Adrenal gland (tissue), 19 donors: ENCODE measurements at places on chromosomes 3 and 15.
A peak's percentile ranks its signal among the peaks of the same experiment; 100 is the strongest.

DNA sequence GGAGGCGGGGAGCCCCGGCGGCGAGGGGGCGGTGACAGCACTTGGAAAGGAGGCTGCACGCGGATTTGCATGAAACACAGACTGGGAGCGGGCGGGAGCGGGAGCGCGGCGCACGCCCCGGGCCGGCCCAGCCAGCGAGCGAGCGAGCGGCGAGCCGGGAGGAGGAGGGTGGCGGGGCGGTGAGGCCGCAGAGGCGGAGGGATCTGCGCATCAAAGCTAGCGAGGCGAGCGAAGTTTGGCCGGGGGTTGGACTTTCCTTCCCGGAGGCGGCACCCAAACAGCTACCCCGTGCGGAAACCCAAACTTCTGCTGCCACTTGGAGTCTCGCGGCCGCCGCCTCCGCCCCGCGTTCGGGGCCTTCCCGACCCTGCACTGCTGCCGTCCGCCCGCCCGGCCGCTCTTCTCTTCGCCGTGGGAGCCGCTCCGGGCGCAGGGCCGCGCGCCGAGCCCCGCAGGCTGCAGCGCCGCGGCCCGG, at the start of gene SMAD3:
TSS of gene SMAD3 (plus strand) at position 72 of the 475 bp plus-strand sequence. CDS start 553 bp downstream, outside the sequence.
- DNase-seq, result peak; percentile 91

- no peak for DNase-seq
Observed at GRCh38 chr15:74517096-74517495, 23.9 kb upstream of the ARID3B start.

DNA sequence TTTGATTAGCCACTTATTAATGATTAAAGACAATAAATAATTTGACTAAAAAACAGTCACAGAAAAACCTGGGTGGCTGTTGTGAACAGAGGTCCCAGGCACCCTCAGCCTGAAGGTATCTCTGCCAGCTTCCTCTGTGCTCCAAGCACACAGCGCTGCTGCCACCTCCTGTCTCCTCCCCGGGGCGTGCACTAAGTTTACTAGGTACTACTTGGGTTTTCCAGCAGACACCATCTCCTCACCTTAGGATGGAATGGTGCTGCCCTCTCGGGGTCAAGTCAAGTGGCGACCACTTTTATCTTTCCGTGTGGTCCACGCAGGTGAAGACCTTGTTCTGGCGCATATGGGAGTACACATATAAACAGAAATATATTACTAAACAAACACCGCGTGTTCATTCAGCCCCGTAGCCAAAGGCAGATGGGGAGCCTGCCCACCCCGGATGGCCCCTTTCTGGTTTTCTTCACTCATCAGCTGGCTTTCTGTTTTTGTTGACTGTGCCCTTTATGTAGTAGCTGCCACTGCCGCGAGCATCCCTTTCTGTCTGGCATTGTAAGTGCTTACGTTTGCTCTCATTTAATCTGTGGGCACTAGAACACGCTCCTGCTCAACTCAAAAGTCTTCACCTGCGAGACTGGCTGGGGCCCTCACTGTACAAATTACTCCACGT, 128.0 kb downstream of the LRIG1 start:
- DNase-seq, result no peak

DNA sequence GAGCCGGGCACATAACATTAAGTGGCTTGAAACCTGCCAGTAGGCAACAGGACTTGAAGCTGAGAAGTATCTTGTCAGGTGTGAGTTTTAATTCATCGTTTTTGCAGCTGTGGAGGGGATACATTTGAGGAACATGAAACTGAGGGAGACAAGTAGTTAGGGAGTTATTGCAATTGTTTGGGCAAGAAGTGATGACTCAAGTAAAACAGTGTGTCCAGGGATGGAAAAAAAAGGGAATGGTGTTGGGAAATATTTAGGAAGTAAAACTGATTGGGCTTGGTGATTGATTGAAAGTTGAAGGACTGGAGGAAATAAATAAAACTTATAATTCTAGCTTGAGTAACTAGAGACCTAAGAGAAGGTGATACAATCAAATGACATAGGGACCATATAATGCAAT, 85.5 kb downstream of the NCEH1 start:
- no peak for DNase-seq

DNA sequence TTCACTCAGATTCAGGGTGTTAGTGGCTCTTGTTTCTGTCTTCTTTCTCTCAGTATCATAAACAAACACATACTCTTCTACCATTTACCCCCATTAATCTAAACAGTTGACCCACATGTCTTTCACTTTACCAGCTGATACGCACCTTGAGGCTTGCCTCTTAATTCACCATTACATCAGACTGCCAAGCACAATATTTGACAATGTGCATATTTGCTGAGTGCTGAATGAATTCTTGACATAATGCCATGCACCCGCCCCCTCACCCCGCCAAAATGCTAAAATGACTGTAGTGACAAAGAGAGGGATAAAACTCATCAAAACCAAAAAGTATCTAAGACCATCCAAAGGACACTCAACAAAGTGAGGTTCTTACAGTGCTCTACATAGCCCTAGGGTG, 57.4 kb downstream of the NGLY1 start:
- no peak for DNase-seq

DNA sequence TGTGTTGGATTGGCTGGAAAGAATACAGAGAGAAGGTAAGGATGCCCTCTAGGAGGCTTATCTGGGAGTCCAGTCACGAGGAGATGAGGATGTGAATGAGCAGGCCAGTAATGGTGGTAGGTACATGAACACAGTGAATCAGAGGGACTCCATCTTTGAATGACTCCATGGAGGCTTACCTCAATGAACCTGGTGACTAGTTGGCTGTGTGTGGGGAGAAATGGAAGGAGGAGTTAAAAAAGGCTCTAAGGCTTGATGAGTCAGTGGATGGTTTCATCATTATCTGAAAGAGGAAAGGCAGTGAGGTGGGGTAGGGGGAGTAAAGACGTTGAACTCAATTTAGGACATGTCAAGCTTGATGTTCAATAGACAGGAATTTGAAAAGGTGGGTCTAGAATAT, 61.1 kb downstream of the KCNAB1 start:
- no peak for DNase-seq

- DNase-seq, result peak; percentile 82
Observed at GRCh38 chr3:25448750-25449692, 21.0 kb downstream of the RARB start.

- no peak for DNase-seq
Observed at GRCh38 chr3:151382671-151383070, 1.9 kb downstream of the P2RY12 start.

DNA sequence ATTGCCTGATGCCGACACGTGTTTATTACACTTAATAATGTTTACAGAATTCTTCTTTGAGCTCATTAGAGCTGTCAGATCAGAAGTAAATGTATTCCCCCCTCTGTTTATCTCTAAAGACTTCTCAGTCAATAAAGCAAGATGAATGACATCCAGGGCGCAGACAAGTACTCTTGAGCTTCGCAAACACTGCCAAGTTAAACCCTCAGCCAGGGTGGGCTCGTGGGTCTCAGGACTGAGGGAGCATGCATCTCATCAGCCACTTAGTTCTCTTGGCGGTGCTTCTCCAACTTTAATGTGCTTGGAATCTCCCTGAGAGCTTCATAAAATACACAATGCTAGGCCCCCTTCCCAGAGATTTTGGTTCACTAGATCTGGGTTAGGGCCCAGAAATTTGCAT, 333.9 kb upstream of the THRB start:
- DNase-seq, result no peak

DNA sequence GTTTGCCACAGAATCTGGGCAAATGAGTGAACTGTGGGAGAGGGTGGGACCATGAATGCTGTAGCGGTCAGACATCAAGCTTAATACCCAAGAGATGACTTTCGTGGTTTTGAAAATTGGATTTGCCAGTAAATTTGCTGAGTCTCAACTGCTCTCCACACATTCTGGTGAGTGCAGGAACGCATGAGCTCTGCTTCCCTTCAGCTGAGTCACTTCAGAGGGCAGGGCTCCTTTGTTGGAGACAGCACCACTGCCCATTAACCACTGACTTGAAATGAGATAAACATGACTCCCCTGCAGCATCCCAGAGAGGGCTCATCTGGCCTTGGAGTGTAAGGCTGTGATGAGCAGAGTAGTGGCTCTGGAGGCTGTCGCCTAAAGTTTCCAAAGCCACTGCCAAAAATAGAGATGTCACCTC, 22.6 kb downstream of the RARRES1 start:
- DNase-seq, result no peak

GRCh38 chr3:79383402-79384012, 384.3 kb downstream of the ROBO1 start:
- no peak for DNase-seq

DNA sequence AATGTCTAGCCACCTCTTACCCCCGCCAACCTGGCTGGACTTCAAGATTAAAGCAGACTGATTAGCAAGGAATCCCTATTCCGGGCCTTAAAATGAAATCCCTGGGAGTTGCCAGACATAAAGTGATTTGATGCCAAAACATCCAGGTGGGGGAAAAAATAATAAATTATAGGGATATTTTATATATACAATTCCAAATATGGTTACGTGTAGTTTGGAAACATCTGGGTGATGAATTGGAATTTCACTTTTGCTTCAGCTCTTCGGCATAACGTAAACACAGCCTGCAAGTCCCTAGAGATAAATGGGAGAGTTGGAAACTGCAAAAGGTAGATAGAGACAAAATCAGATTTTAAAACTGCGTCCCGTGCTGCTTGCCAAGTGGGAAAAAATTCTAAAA, 545.5 kb upstream of the MDFIC2 start:
- DNase-seq, result no peak
